ENCODE measurements at places on chromosomes 2 and 18.

- DNase-seq = no peak
Measured at GRCh38 chr2:39379643-39380524, 57.2 kb downstream of the MAP4K3 start.

DNA sequence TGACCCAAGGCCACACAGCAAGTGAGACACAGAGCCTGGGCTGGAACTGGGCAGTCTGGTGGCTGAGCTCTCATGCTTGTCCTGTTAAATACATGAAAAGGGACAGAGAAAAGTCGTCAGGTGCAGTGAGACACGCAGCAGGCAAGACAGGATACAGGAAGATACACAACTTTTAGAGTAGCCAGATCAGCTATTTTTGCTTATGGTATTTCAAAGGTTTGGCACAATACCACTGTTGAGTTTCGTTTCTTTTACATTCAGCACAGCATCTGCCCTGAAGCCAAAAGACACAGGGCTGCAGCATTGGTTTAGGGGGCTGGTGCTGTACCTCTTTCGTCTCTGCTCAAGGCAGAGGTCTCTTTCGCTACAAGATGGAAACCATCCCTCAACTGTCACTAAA lies 14.0 kb downstream of the FHL2 start:
- no peak for DNase-seq

GRCh38 chr2:140714586-140714985 lies 1416.2 kb downstream of the LRP1B start:
- no peak for DNase-seq

GRCh38 chr2:215460682-215461382 lies 25.0 kb upstream of the FN1 start:
- DNase-seq = no peak

DNA sequence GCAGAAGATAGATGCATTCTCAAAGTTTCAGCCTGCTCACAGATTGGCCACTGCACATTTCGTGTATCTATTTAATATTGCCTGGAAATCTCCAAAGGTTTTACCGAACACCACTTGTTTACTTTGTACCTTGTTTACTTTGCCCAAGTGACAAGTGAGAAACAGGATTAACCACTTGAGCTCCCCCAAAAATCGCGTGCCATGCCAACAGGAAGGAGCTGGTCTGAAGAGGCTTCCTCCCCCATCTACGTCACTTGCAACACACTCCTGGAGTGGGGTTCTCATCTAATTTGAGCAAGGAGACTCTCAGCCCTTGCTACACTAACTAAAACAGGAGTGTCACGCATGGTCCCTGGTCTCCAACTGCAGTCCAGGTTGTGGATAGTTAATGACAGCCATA lies 212.5 kb upstream of the TMEM200C start:
- no peak for DNase-seq

GRCh38 chr2:57160976-57161375 lies 885.6 kb upstream of the VRK2 start:
- DNase-seq = no peak

GRCh38 chr18:56903686-56904085 lies 243.2 kb upstream of the BOD1L2 start:
- DNase-seq = no peak

GRCh38 chr2:234978466-234979203 lies 26.8 kb downstream of the SH3BP4 start:
- DNase-seq = no peak

GRCh38 chr2:120350801-120351320 lies 4.9 kb downstream of the INHBB start:
- no peak for DNase-seq

GRCh38 chr2:181848261-181848886 lies 43.2 kb upstream of the ITPRID2 start:
- no peak for DNase-seq

DNA sequence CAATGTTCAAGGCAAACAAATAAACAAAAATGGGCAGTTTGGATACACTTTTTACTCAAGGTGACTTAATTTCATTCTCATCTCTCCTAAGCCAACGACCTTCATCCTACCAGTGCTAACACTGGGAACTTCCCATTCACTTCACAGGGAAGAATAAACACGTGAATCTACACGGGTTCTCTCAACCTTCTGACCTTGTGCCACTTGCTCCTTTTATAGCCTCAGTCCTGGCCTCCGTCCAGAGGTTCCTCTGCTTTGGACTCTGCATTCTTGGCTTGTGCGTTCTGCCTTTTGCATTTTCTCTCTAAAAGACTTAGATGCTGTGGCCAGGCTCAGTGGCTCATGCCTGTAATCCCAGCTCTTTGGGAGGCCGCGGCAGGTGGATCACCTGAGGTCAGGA lies 13.8 kb downstream of the ZNF2 start:
- no peak for DNase-seq

GRCh38 chr2:146997945-146998344 lies 846.9 kb upstream of the ACVR2A start:
- no peak for DNase-seq

DNA sequence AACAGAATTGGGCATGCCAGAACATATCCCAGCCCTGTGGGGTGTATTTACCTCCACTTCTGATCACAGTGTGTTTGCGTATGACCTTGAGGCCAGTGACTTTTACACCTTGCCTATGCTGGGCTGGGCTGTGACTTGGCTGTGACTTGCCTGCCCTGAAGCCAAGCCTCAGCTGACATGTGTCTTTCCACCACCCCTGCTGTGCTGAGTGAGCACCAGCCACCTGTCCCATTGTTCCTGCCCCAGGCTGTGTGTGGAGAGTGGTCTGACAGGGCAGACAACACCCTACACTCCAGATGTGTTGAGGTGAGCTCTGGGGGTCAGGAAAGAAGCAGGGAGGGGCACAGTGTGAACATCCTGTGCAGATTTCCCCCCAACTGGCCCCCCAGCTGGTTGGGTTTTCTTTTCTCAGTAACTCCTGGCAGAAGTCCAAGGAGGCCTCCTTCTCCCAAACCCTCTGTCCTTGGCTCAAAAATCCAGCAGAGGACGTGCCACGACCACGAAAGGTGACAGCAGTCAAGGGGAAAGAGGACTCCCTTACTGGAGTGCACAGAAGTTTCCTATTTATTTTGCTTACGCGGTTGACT lies 5.1 kb upstream of the STEAP3 start:
- peak; percentile 68 for DNase-seq

GRCh38 chr2:134218414-134218813 lies 35.5 kb upstream of the MGAT5 start:
- DNase-seq = no peak

DNA sequence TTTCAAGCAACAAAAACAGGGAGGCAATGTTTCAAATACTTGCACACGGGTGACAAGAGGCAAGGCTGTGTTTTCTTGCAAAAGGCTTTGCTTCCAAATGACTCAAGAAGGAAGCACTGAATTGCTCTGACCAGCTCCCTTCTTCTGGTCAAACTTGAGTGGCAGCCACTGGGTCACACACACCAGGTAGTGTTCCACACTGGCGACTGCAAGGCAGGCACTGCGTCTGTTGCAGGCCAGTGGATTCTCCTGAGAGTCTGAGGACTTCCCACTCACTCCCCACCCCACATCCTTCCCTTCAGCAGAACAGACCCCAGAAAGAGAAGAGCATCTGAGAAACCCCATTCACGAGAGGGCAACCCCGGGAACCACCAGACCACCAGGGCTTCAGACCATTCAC lies 19.8 kb downstream of the PARD6G start:
- DNase-seq = no peak

DNA sequence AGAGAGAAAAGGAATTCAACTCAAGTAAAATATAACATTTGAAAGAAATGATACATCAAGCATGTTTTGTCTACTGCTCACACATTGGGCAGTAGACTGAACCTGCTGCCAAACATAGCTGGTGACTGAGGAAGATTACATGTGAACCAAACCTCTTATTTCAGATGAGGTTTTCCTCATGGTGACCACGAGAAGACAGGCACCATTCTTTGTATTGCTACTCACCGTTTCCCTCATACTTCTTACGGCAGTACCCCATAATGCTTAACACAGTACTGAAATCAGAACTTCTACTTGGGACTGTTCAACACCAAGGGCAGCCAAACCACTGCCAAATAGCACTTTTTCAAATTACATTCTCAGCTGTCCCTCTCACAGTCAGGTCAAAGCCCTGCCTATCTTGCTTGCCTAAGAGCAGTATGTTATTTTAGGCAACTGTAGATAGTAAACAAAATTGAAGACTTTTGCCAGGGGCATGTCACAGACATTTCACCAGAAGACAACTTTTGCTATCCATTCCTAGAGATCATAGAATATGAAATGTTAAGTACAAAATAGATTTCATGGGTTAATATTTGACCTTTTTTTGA lies 167.1 kb upstream of the DOK6 start:
- DNase-seq = no peak

All from right hindlimb (tissue), 1 donor.